ENCODE measurements at places on chromosomes 3 and 15.
A peak's percentile ranks its signal among the peaks of the same experiment; 100 is the strongest.

DNA sequence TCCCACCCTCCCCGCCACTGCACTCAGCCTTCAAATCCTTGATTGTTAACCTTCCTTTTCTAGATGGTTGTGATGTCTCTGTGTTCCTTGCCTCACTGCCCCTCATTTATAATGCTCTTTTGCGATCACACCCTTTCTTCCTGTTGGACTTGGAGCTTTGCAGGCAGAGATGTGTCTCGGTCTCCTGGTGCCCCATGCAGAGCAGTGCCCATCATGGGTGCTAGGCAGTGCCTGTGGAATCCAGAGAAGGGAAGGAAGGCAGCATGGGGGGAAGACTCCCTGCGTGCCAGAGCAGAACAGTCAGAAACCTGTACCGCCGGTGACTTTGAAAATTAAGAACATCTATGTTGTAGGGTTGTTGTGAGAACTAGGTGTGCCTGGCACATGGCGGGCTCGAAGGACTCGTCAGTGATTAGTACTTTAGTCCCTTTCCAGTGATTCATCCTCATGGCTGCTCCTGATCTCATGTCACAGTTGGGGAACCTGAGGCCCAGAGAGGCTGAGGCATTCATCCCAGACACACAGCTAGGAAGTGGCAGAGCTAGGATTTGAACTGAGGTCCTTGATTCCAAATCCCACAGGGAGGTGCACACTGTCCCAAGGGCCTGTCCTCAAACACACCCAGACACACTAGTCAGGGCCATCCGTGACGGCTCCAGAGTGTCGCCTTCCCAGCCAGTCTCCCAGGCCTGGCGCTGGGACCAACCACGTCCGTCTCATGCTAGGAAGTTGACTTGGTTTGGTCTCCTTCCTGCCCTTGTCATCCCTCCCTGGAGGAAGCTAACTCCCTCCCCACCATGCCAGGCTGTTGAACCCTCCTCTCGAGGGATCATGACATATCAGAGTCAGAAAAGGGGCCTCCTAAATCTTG, 58.3 kb downstream of the SMAD6 start:
- DNase-seq = no peak

- peak; percentile 29 for DNase-seq
These were observed 19.5 kb downstream of the MESD start for GRCh38 chr15:80970018-80970657.

- DNase-seq = no peak
These were observed 191.3 kb upstream of the ZNF385D start for GRCh38 chr3:21942328-21942727.

DNA sequence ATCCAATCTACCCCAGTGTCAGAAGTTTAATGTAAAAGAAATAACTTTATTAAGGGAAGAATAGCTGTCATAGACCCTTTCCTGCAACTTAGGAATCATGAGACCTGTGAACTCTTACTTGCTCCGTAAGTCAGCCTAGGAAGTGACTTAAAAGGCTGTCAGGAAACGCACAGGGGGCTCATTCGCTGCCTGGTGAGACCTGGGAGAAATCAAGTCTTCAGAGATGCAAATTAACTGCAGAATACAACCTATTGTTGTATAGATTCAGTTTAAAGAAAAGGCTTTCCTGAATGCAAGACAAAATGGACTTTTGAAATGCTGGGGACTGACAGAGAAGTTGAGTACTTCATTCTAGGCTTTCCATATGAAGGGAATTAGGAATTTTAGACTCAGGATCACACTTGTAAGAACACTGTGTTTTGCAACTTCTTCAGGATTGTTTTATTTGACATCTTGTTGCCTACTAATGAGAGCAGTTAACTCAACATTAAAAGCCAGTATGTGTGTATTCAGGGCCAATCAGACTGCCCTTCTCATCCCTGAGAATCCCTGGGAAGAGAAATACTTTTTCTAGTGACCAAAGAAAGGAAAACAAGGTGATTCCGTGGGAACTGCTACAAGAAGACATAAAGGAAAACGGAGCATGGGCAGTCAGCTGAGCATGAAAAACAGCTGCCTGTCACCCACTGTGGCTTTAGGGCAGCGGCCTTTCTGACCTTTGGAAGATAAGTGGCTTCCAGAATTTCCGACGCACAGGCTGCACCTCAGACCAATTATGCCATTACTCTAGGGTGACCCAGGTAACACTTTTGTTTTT, 18.5 kb upstream of the DPPA4 start:
- DNase-seq = no peak

DNA sequence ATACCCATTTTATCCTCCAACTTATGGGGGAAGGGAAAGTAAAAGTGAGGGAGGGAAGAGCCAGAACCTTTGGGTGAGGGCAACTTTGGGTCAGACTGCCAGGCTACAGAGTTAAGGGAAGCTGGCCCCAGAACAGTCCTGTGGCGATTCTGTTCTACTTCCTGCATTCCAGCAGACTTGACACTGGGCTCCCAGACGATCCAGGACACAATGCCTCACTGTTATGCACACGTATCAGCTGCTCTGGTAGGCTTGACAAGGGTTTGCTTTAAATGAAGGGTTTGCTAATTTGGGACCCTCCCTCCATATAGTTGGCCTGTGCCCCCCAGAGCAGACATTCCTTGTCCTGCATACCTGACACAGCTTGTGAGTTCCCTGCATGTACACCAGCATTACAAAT, 10.7 kb downstream of the GORASP1 start:
- no peak for DNase-seq

GRCh38 chr15:48803877-48804276, 7.0 kb downstream of the CEP152 start:
- no peak for DNase-seq

DNA sequence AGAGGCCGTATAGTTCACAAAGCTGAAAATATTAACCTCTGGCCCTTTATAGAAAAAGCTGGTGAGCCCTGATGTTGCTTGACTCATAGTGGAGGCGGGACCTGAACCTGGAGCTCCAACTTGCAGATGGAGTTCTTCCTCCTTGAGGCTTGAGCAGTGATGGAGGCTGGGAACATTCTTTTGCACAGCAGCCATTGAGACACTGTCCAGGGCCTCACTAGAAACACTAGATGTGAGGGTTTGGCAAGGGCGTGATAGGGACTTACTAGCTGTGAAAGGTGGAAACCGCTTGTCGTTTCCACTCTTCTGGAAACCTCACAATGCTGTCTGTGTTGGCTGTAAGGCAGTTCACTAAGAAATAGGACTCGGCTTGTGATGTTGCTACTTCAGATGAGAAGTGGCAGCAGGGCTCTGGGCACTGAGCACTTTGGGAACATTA, 12.5 kb downstream of the SMAD6 start:
- DNase-seq = no peak

GRCh38 chr15:58865425-58865880, 68.0 kb downstream of the SLTM start:
- DNase-seq = no peak

- DNase-seq = no peak
These were observed 101.5 kb upstream of the IL12A start for GRCh38 chr3:159887168-159887567.

DNA sequence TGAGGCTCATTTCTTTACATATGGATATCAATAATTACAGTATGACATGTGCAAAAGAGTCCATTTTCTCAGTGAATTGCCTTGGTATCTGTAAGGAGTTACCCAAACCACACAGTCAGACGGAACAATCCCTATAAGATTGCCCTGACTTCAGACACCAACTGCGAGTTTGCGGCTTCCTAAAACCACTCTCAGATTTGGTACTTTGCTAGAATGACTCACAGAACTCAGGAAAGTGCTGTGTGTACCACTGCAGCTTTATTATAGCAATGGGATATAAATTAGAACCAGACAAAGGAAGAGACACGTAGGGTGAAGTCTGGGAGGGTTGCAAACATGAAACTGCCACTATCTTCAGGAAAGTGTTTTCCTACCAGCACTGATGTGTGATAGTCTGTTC, 45.8 kb upstream of the ATP13A3 start:
- DNase-seq = no peak

DNA sequence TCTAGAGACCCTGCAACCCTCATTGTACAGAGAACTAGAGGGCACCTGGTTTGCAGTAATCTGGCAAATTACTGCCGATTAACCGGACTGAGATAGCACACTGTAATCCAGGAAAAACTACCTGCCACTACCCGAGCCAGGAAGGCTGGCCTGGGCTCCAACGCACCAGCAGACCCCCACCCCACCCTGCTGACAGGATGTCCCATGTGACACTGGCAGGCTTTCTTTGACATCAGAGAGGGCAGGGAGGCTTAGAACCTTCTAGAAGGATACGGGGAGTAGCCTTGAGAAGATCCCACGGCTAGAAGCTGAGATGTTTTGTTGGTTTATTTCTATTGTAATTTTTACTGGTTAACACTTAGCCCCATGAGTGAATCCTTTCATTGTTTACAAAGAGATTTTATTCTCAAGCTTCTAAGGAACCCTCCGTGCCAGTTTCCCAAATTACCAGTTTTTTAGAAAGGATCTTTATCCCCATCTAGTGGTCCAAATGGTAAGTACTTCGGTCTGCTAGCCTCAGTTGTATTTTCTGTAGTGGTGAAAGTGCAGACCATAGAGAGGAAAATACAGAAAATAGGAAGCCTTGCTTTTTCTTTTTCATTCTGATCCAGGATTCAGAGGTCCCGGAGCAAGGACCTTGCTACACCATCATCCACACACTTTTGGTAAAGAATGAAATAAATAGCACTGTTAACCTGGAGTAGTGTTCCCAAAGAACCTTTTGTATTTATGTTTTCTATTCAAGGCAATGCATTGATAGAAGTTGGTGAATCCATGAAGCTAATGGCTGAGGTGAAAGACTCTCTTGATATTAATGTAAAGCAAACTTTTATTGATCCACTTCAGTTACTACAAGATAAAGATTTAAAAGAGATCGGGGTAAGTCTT, 81.9 kb upstream of the ADAMTSL3 start:
- DNase-seq = no peak

- DNase-seq = no peak
These were observed 15.5 kb downstream of the DZIP3 start for GRCh38 chr3:108605028-108605427.

DNA sequence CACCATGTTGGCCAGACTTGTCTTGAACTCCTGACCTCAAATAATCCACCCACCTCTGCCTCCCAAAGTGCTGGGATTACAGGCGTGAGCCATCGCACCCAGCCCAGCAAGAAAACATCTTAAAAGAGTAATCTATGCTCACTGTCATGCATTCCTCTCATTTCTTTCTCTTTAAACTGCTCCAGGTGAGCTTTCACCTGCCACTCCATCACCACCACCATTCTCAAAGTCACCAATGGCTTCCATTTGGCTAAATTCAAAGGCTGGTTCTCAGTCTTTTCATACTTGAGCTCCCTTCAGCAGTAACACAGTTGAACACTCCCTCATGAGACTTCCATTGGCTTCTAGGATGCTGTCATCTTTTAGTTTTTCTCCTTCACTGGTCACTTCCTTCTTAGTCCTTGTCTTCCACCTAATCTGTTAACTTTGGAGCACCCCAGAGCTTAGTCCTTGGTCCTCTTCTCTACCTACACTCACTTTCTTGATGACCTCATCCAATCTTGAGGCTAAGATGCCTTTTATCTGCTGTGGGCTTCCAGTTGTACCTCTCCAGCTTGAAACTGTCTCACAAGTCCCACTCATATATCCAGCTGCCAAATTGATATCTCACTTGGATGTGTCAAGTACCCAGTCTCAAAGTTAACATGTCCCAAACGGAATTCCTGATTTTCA, 27.0 kb upstream of the ESYT3 start:
- no peak for DNase-seq

GRCh38 chr3:129224984-129225393, 24.4 kb upstream of the COPG1 start:
- DNase-seq = no peak

- no peak for DNase-seq
These were observed 9.3 kb downstream of the GNAI2 start for GRCh38 chr3:50245251-50245745.

DNA sequence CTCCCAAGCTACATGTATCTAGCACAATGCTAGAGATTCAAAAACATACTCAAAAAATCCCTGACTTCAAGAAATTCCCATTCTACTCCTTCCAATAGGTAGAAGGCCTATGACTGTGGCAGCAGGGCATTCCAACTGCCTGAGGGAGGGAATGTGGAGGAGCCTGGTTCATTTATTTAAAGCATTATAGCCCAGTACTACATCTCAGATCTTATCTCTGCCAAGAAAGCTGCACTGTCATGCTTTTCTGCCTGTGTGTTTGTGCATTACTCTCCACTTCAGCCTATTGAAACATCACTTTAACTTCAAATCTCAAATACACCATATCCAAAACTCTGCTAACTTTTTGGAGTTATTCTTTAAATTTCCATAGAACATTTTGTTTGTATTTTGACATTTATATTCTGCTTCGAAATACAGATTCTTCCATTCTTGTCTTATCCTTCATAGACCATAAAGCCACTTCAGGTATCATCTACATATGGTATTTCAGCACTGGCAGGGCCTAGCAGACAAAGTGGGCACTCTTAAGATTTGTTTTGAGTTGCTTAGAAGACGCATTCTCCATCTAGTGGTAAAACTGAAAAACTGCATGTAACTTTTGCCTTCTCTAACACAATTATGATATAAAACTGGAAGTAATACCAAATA, 59.1 kb upstream of the NEDD4 start:
- DNase-seq = no peak

GRCh38 chr3:170062769-170063168, 25.0 kb downstream of the GPR160 start:
- no peak for DNase-seq

- DNase-seq = no peak
These were observed 542.6 kb downstream of the ZBBX start for GRCh38 chr3:166837535-166837934.

DNA sequence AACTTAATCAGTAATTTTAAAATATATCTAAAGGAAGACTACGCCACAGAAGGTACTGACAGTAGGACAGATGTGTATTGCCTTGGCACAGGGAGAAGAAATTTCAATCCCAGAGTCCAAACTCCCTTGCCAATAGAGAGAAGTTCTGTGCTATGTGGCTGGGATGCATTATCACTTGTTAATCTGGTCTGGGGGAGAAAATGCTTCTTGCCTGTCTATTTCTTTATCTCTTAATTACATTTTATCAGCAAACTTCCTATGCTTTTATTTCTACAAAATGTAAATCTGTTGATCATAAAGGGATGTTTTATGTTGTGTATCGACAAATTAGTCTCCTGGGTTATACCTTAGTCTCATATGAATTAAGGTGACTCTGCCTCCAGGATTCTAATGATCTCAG, 21.7 kb downstream of the RBMS3 start:
- DNase-seq = no peak
